Stimulated activated CD8-positive, alpha-beta memory T cell treated with anti-CD3 and anti-CD28 coated beads, Interleukin-4, amount 100 ng/mL, for 4 hours (primary cell): ENCODE measurements at places on chromosomes 3 and 15.

- no peak for DNase-seq
Measured at GRCh38 chr3:15899388-15899787, 101.6 kb upstream of the ANKRD28 start.

GRCh38 chr3:156518726-156519125 lies 36.2 kb downstream of the SSR3 start:
- no peak for DNase-seq

- DNase-seq, result no peak
Measured at GRCh38 chr3:193830791-193831191, 237.8 kb downstream of the OPA1 start.

- no peak for DNase-seq
Measured at GRCh38 chr15:91952216-91952615, 98.7 kb downstream of the SLCO3A1 start.

DNA sequence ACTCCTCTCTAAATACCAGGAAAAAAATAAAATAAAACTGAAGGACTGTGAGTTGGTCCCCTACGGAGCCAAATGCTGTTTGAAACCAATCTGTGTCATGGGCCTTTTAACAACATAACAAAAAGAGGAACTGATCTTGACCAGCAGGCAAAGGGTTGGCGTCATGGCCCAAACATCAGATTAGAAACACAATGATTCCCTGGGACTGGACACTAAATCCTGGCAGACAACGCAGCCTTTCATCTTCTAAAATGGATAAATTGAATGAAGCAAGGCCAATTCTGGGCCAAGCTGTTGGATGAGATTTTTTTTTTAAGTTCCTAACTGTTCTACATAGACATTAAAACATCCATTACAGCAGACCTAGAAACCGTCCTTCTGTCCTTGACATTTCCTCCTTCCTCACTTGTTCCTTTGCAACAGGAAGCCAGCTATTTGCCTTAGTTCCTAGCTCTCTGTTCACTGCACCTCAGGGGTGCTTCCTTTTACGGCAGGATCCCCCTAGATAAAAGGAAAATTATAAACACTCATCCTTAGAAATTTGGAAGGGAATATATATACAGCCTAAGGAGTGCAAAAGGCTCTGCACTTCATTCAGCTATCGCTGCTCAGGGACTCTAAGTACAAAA lies 21.6 kb upstream of the TAFA4 start:
- no peak for DNase-seq

DNA sequence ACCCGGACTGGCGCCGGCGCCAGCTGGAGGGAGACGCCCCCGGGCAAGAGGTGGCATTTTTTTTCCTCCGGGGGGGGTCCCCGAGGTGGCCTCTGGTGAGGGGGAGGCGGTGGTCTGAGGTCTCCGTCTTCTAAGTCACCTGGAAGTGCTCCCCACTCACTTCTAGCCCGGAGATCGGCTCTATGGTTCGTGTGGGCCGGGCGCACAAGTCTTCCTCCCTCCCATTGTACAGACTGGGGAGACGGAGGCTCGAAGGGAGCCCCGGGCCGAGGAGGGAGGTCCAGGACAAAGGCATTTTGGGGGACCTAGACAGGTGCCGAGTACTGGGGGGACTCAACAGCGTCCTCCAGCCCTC lies 4.4 kb downstream of the GATA2 start:
- DNase-seq, result no peak

GRCh38 chr15:94576889-94577533 lies 345.6 kb downstream of the MCTP2 start:
- no peak for DNase-seq

GRCh38 chr15:90902840-90903732 lies at the start of gene MAN2A2:
MAN2A2 (plus strand) TSS chr15:90903302; CDS start chr15:90904208, 906 bp downstream.
- DNase-seq, result peak; percentile 69

- DNase-seq, result peak; percentile 36
Measured at GRCh38 chr3:46368569-46368968, 2.2 kb upstream of the CCR5 start.

DNA sequence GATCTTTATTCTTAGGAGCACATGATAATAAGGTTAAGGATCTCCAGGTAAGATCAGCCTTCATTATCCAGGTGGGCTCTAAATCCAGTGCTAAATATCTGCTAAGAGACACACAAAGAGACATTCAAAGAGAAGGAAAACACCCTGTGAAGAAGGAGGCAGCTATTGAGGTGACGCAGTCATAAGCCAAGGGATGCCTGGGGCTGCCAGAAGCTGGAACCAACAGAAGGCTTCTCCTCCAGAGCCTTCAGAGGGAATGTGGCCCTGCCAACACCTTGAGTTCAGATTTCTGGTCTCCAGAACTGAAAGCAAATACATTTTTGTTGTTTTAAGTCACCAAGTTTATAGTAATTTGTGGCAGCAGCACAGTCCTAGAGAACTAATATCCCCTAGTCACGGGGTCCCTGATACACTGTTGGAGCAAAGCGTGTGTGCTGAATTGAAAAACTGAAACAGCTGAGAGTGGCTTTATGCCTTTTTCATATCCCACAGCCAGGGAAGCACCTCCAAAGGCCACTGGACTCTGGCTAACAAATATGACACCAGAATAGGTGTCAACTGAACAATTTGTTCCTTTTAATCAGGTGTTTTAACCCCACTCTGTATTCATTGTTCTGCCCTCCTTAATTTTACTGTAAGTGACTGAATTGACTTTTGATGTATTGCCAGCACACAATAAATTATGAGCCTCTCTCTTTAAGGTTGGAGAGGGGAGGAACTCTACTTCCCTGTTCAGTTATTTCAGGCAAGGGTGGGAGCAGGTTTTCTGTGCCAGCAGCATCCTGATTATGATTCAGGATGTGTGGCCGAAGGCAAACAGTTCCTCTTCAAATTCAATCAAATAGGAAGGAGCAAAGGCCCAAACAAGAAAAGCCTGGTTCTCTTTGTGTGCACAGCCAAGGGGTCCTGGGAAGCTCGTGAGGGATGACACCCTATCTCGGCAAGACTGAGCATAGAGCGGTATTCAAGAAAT lies 151.8 kb upstream of the HES1 start:
- no peak for DNase-seq

DNA sequence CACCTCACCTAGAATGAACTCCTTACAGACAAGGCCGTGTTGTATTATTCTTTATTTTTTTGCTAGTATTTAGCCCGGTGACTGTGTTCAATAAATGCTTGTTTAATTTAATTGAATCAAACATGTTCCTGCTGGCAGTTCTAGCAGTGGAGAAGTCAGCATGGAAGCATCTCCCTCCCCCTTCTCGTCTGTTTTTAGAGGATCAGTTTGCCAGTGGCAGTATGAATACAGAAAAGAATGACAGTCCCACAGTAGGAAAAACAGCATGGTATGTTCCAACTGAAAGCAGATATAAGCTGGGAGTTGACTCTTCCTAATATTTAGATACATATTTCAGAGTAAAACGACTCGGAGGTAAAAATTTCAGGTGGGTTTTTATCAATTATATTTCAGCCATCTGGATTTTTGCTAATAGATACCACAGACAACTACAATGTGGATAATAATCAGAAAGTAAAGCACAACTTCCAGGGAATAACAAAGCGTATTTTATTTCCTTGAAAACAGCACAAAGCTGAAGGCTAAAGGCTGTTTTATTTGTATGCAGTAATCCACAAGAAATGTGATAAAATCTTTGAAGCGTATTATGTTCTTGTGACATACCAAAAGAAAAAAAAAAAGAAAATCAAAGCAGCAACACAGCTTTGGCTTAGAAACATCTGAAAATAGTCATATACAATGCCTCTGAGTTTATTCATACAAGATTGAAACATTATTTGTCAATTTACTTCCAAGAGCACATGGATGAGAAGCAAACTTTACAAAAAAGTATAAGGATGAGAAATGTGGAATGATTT lies 244.5 kb upstream of the KCNMB2 start:
- DNase-seq, result no peak

- DNase-seq, result no peak
Measured at GRCh38 chr3:17580901-17581300, 161.5 kb downstream of the TBC1D5 start.

DNA sequence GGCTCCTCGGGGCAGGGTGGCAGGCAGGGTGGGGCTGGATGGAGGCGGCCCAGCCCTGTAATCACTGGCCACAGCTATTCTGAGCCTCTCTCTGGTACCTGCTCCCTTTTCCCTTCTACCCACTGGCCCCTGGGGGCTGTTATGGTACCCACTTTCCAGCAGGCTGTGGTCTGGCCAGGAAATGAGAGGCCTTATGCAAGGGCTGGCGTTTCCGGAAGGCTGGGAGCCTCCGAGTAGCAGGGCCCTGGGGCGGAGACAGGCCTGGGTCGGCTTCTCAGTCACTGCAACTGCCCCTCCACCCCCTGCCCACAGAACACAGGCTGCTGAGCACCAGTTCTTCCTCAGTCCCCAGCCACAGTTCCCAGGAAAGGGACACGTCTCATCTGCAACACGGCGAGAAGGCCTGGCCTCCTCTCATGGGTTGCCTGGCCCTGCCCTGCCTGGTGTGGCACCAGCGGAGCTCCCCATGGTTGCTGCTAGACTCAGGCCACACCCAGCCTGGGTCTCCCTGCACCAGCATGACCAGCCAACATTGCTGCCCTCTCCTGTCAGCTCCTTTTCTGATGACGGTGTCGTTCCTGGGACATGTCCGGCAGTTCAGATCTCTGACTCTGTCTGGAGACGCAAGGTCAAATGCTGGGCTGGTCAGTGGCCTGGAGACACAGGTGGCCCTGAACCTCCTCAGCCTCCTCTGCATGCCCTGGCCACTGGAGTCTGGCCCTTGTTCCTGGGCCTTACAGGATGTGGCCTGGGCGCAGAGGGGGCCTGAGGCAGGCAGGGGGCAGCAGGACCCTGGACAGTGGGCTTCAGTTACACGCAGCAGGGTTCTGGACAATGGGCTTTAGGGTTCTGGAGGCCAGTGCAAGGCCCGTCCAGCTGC lies 6.5 kb downstream of the CHST13 start:
- no peak for DNase-seq
